Hypothalamus (tissue), 51 donors: ENCODE measurements at places on chromosomes 11 and 22.
A peak's percentile ranks its signal among the peaks of the same experiment; 100 is the strongest.

- no peak for DNase-seq
These were observed 31.9 kb upstream of the TP53I11 start for GRCh38 chr11:44982496-44983062.

GRCh38 chr22:27240298-27241075, 561.1 kb downstream of the MN1 start:
- DNase-seq = no peak

DNA sequence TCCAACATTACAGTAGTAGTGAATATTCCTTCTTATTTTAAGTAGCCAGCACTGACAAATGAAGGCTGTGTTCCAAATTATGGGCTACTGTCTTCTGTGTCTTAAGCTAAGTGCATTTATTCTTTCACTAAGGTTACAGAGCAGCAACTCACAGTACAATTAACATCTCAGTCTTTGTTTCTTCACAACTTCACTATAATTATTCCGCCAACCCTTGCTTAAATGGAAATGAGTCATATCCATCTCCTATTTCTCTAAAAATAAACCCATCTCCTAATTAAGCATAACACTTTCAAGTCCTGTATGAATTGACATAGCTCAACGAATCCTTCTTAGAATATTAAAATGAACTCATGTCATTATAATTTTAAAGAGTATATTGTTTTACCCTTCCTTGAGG, 6.7 kb downstream of the ETS1 start:
- DNase-seq = no peak

DNA sequence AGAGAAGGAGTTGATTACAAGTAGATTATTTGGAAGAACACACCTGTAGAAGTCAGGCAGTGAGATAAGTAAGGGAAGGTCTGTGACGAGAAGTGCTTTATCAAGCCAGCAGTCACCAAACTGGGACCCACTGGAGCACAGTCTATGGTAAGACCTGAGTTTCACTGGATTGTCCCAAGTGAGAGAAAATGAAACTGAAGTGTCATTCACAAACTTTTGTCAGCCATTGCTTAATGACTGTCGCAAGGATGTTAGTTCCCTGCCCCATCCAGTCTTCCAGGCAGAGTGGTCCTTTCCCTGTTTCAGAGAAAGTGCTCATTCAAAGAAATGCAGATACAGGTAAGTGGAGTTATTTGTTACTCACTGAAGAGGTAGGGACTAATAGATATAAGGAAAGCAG, 728.0 kb upstream of the TENM4 start:
- DNase-seq = no peak

DNA sequence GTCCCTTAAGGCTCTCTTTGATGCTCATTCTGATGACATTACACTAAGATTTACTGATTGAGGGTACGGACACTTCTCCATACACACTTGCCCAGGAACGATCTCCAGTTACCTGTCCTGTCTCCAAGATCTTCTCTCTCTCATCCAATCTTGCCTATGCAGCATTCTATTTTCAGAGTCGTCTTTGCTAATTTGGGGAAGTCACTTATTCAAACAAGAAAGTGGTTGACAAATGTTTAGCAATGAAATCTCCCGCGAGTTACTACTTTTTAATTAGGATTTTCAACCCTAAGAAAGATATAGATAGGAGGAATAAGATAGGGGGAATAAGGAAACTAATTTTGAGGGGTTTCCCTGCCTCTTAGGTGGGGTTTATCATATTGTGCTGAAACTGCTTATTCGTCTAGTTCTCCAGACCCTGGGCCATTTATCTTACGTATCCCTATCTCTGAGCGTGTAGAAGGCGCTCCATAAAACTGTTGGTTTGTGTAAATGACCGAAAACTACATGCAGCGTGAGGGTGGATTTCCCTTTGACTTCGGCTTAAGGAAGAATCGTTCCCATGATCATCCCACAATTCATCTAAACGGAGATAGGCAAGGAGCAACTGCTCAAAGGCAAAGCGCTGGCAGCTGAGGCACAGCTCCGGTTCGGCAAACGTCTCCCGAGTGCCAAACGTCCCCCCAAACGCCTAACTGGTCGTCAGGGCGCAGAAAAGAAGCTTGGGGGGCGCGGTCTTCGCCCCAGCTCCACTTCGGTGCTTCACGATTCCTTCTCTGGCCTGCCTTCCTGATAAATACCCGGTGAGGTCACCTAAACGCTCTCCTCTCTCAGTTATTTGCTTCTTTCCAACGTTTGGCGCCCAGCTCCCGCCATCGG, 804 bp downstream of the APIP start:
- no peak for DNase-seq

DNA sequence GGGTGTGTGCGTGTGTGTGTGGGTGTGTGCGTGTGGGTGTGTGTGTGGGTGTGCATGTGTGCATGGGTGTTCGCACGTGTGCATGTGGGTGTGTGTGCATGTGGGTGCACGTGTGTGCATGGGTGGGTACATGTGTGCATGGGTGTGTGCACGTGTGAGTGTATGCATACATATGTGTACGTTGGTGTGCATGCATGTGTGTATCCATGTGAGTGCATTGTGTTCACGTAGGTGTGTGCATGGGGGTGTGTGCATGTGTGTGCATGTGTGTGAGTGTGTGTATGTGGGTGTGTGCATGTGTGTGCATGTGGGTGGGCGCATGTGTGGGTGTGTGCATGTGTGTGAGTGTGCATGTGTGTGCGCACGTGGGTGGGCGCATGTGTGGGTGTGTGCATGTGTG, 19.9 kb upstream of the APOBEC3A start:
- no peak for DNase-seq

GRCh38 chr11:69337211-69337721, 43.3 kb downstream of the MYEOV start:
- no peak for DNase-seq

- DNase-seq = no peak
These were observed 152.3 kb upstream of the CCDC90B start for GRCh38 chr11:83438438-83438837.

DNA sequence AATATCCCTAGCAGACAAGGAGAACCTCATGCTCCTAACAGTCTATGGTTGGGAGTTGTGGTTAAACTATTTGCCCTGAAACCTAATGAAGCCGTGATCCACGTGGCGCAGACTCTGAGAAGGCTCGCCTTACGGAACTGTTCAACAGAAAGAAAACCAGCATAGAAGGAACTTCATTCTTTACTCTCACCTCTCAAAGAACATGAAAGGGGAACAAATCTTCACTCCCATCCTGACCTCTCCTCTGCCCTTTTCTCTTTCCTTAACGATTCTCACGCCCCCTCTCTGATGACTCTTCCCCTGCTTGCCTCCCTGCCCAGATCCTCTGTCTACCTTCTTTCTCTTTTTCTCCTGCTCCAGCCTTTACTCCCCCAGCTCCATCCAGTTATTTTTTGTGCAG, 54.2 kb downstream of the IRAG1 start:
- no peak for DNase-seq

GRCh38 chr22:28441720-28442263, 237.8 kb downstream of the TTC28 start:
- DNase-seq = no peak

- DNase-seq = no peak
These were observed 1.5 kb downstream of the TRIM6 start for GRCh38 chr11:5597953-5598352.

GRCh38 chr11:102809971-102810370, 12.0 kb upstream of the MMP1 start:
- no peak for DNase-seq

DNA sequence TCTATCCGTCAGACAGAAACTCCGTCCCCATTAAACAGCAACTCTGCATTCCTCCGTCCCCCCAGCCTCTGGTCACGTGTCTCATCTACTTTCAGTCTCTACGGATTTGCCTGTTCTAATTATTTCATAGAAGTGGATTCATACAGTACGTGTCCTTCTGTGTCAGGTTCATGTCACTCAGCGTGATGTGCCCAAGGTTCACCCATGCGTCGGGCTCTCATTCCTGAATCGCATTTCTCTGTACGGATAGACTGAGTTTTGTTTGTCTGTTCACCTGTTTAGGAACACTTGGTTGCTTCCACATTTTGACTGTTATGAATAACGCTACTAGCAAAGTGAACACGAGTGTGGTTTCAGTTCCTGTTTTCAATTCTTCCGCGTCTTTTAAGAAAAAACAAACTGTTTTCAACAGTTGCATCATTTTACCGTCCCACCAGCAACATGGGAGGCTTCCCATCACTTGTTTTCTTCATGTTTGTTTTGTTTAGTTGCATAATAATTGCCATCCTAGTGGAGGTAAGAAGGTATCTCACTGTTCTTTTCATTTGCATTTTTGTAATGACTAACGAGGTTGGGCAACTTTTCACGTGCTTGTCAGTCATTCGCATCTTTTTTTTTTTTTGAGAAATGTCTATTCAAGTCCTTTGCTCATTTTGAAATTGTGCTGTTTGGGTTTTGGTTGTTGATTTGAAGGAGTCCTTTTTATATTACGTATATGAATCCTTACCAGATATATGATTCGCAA, 8.9 kb upstream of the NLRP6 start:
- no peak for DNase-seq

DNA sequence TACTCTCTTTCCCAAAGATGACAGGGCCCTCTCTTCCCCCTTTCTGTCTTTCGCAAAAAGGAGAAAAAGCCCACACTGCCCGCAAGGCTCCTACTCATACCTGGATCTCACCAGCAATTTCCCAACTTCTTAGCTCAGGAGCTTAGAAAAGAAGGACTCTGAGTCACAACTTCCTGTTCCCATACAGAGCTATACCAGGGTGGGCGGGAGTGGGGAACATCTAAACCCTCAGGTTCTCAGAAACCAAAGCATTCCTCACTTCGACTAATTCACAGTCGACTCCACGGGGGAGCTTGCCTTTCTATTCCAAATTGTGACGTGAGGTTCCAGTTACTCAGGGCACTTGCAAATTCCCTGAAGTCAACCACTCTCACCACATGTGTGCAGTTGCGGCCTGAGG, 61.9 kb downstream of the MTNR1B start:
- no peak for DNase-seq

DNA sequence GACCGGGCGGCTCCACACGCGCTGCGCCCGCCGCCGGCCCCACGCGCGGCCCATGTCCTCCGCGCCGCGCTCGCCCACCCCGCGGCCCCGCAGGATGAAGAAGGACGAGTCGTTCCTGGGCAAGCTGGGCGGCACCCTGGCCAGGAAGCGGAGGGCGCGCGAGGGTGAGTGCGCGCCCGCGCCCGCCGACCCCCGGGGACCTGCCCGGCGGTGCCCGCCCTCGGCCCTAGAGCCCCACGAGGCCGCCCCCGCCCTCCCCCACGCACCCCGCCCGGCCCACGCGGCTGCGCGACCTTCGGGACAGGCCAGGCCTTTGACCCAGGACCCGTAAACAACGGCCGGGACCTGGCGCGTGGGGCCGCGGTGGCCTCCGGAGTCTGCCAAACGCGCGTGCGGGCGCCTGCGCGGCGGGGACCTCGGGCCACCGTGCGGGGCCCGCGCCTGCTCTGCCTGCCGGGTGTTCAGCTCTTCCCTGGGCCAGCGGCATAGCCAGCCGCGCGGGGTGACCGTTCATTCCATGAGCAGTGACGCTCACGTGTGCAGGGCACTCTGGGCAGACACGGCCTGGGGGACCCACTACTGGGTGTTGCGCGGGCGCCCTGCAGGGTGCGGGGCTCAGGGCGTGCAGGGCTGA, at the start of gene PARVB:
TSS of gene PARVB (plus strand) at position 15 of the 634 bp plus-strand sequence. CDS start at position 53, 38 bp downstream.
- no peak for DNase-seq

GRCh38 chr11:132943706-132944568, 588.4 kb downstream of the OPCML start:
- no peak for DNase-seq

GRCh38 chr11:7657306-7658025, 15.8 kb downstream of the CYB5R2 start:
- DNase-seq = peak; percentile 61

DNA sequence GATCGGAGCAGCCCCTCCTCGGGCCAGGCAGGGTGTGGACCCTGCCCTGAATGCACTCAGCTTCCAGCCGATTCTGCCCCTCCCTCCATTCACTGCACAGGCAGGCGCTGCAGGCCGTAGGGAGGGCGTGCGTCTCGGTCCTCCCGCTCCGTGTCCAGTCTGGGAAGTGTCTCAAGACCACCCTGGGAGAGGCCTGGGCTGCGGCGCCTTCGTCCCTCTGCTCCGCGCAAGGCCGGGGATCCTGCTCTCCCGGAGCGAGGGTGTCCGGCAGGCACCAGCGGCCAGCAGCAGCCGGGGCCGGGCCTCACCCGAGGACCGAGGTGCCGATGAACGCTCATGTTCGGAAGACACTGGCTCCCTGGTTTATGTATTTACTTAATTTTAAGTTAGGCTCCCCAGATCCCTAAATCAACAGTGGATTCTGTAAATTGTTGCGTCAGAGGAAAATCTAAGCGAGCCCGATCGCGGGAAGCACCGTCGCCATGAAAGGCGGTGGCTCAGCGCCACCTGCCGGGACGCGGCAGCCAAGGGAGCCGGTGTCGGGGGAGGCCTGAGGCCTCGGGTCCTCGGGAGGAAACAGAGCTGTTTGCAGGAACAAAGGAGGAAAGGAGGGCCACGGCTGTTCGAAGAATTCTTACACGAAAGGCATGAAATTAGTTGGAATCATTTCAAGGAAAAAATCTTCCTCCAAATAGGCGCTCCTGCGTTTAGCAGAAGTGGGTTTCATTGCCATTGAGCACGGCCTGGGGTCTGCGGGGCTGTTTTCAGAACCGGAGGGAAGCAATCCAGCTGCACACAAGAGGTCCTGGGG, 195.3 kb downstream of the BRD1 start:
- DNase-seq = peak; percentile 78

GRCh38 chr11:105719073-105719822, 109.4 kb downstream of the GRIA4 start:
- DNase-seq = no peak

DNA sequence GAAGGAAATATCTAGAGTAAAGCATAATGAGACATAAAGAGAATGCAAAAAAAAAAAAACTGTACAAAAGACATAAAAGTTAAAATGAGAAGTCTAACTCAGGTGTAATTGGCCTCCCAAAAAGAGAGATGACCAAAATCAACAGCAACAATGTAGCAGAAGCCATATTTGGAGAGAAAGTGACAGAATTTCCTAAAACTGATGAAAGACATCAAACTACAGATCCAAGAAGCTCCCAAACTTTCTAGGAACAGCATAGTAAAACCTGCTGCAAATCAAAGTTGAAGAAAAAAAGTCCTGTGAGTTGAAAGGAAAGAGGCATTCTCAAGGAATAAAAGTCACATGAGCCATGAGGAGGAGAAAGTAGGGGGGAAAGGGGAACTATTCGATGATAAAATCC, 231.3 kb downstream of the METTL15 start:
- no peak for DNase-seq

GRCh38 chr11:67397986-67398660, 3.5 kb downstream of the PPP1CA start:
- DNase-seq = no peak

- no peak for DNase-seq
These were observed 101.4 kb upstream of the MTNR1B start for GRCh38 chr11:92867913-92868619.

DNA sequence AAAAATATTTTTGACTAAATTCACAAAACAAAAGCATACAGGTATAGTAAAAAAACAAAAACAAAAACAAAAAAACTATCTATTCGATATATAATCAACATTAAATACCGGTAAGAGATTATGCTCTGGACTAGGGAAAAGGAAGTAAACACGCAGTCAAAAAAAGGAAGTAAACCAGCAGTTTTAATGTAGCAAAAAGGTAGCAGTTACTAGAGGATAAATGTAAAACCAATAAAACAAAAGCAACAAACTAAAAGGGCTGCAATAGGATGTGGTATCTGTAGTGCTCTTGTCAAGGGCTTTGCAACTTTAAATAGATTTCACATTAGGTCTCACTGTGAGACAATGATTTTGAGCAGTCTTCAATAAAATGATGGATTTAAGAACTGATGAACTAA, 2.4 kb downstream of the TRIM22 start:
- no peak for DNase-seq

GRCh38 chr11:86596861-86597586, 75.4 kb downstream of the ME3 start:
- DNase-seq = no peak
